ENCODE measurements at places on chromosomes 2 and 18. TPM values are rescaled to one million over a fixed set of nuclear protein-coding genes. Genes with fewer than 3 reads are reported as not detected.

Gene FNDC4
- 101 TPM for polyA plus RNA-seq

Gene CACNB4
- 29.0 TPM for polyA plus RNA-seq

Gene AMER3
- 19.2 TPM for polyA plus RNA-seq

Gene PROKR1
- 0.06 TPM for polyA plus RNA-seq

Gene CHRND
- polyA plus RNA-seq: not detected

Gene SPEG
- 58.3 TPM for polyA plus RNA-seq

Gene PDE11A
- 0.89 TPM for polyA plus RNA-seq

Gene CNRIP1
- 26.7 TPM for polyA plus RNA-seq

Gene MTA3
- polyA plus RNA-seq: 11.9 TPM

Gene EPB41L3
- polyA plus RNA-seq: 19.6 TPM

Gene LOXHD1
- not detected for polyA plus RNA-seq

Gene UCN
- polyA plus RNA-seq: 3.1 TPM

Gene ARHGAP25
- not detected for polyA plus RNA-seq

Gene LRRC30
- polyA plus RNA-seq: not detected

Gene IL36B
- not detected for polyA plus RNA-seq

Gene CCDC141
- 0.27 TPM for polyA plus RNA-seq

Gene CRYGD
- not detected for polyA plus RNA-seq

Gene CCDC150
- 1.8 TPM for polyA plus RNA-seq

Gene GPAT2
- not detected for polyA plus RNA-seq

Gene SLC38A11
- not detected for polyA plus RNA-seq

Gene SH3RF3
- 0.52 TPM for polyA plus RNA-seq

Gene FAM237A
- not detected for polyA plus RNA-seq

Gene ALPP
- polyA plus RNA-seq: not detected

Gene BOK
- 2.3 TPM for polyA plus RNA-seq

Gene PRPF40A
- 81.9 TPM for polyA plus RNA-seq

Gene SPC25
- polyA plus RNA-seq: 1.8 TPM

Gene PSMA8
- polyA plus RNA-seq: not detected

Data from neural cell (in vitro differentiated cells).